ENCODE measurements at places on chromosomes 1 and 21.

DNA sequence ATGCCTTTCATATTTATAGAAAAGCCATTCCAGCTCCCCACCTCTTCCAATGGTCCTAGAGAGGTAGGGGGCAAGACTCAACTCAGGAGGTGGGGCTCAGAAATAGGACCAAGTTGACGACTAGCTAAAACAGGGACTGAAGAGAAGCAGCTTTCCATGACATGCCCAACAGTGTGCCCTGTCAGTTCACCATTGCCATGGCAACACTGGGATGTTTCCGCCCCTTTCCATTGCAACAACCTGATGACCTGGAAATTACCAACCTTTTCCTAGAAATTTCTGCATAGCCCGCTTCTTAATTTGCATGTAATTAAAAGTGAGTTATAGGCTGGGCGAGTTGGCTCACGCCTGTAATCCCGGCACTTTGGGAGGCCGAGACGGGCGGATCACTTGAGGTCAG, 22.4 kb upstream of the INTS3 start:
- DNase-seq, result no peak

DNA sequence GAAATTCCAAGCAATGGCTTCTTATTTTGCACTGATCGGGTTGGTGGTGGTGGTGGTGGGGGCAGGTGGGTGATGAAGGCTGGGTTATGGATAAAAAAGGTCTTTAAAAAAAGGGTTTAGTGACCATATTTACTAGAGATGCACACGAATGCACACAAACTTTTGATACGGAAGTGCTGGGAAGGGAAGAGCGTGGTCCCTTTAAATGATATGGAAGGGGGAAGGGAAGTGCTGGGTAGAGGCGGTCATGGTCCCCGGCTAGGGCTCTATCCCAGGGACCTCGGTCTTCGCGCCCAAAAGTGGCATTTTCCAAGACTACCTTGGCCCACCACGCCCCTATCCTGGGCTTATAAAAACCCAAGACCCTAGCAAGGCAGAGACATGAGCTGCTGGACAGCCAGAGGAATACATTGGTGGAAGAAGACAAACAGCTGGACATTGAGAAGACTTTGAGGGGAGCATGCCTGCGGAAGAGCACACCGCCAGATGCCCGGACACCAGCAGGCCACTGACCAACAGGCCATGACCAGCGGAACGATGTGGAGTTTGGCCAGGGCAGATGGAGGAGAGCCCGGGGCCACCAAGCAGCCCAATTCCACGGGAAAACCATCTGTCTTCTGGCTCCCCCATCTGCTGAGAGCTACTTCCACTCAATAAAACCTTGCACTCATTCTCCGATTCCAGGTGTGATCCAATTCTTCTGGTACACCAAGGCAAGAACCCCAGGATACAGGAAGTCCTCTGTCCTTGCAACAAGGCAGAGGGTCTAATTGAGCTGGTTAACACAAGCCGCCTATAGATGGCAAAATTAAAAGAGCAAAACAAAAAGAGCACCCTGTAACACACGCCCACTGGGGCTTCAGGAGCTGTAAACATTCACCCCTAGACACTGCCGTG, 1720.2 kb downstream of the MRPL39 start:
- no peak for DNase-seq

DNA sequence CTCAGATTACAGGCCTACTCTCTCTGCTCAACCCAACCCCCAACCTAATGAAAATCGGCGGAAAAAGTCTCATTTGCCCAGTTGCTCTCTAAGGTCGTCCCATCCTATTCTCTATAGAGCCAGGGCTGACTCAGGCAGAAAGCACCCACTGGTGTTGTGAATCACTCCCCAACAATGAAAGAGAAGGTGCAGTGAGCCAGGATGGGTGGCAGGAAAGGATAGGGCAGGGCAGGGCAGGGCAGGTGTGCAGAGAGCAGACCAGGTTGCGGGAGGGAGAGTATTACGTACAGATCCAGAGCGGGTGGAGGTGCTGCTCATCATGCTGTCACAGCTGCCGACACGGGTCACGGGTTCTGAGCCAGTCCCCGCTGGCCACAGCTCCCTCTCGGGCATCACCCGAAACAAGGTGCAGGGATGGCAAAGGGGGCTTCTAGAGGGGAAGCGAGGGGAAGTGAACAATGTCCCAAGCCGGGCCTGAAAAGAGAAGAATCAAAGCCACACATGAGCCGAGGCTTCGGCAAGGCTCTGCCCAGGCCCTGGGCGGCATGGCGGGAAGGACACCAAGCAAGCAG, 5.3 kb downstream of the C1orf116 start:
- DNase-seq, result no peak

DNA sequence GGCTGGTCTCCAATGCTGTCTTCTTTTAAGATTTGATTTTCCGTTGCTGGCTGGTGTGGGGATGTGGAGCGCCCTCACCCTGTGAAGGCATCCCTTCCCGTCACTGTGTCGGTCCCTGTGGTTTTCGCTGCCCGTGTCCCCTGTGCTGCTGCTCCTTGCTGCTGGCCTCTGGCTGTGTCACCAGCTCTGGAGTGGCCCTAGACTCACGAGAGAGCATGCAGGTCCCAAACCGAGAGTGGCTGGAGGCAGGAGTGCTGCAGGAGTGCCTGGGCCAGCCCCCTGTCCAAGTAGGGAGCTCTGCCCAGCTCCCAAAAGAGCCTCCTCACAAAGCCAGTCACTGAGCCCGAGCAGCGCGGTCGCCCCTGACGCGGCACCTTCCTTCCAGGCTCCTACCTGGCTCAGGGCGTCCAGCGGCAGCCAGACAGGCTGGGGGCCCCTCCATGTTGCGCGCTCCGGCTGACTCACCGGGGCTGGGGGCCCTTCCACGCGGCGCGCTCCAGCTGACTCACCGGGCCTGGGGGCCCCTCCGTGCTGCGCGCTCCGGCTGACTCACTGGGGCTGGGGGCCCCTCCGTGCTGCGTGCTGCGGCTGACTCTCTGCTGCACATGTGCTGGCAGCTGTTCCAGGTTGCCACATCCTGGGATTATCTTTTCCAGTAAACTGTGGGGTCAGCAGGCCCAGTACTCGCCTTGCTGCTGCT, 106.7 kb upstream of the COL6A1 start:
- no peak for DNase-seq

- no peak for DNase-seq
Observed at GRCh38 chr1:8684590-8684989, 132.8 kb downstream of the RERE start.

DNA sequence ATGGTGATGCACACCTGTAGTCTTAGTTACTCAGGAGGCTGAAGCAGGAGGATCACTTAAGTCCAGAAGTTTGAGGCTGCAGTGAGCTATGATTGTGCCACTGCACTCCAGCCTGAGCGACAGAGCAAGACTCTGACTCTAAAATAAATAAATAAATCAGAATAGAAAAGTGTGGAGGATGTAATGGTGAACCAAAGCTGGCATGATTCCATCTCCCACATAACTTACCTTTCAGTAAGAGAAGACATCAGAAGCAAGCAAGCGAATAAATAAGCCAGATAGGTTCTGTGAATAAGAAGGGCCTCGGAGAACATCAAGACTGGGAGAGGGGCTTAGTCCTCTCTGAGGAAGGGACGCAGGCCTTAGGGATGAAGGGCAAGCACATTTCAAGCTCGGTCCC, 59.5 kb downstream of the TOMM20 start:
- DNase-seq, result no peak

DNA sequence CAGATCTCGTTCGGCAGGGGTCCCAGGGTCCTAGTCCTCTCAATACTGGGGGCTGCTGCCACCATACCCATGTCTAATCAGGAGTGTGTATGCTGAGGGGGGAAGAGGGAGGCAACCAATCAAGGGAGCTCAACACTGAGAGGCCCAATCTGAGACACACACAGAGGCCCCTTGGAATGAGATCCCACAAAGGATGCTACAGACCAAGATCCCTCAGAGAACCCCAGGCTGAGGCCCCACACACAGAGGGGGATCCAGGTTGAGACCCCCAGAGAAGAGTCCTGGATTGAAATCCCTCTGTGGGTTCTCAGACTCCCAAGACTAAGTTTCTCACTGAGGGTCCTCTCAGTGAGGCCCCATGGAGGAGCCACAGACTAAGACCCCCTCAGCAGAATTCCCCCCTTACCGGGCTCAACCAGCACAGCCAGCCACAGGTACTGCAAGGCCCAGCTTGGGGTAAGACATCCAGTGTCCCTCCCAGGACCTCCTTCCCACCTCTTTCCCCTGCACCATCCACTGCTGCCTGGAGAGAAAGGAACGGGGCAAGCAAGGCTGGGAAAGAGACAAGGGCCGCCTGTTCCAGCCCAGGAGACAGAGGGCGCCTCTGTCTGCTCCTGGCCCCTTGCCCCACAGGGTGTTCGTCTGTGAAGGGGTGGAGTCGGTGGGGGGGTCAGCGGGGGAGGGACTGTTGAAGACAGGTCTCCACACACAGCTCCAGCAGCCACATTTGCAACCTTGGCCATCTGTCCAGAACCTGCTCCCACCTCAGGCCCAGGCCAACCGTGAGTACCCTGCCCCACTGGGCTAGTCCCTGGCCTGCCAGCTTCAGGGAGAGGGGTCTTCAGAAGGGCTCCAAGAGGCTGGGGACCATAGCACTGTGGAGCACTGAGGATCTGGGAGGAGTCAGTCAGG, at the start of gene S100A1:
S100A1 (plus strand) TSS at position 720 of the 912 bp plus-strand sequence. CDS start 2,088 bp downstream, outside the sequence.
- no peak for DNase-seq

DNA sequence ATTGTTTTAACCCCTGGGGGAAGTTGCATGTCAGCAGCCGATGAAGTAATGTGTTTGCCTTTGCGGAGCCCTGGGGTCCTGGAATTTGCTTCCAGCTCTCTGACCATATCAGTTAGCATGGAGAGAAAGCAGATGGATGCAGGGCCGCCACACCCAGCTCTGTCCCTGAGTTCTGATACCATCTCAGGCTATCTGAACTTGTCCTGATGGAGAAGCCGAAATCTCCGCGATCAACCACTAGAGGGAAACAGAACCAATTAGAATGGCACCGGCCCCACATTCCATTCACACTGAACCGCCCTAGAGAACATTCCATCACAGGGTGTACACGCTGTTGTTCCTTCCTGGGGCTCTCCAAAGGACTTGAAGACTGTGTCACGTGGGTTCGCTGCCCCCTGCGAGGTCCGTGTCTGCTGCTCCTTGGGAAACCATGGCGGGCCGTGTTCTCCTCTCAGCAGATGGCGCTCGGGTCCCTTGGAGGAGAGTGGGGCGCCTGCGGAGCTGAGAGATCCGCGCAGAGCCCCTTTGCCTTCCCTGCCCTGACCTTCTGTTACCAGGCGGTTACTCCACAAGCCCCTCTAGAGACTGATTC, 75.4 kb downstream of the ABCA4 start:
- no peak for DNase-seq

DNA sequence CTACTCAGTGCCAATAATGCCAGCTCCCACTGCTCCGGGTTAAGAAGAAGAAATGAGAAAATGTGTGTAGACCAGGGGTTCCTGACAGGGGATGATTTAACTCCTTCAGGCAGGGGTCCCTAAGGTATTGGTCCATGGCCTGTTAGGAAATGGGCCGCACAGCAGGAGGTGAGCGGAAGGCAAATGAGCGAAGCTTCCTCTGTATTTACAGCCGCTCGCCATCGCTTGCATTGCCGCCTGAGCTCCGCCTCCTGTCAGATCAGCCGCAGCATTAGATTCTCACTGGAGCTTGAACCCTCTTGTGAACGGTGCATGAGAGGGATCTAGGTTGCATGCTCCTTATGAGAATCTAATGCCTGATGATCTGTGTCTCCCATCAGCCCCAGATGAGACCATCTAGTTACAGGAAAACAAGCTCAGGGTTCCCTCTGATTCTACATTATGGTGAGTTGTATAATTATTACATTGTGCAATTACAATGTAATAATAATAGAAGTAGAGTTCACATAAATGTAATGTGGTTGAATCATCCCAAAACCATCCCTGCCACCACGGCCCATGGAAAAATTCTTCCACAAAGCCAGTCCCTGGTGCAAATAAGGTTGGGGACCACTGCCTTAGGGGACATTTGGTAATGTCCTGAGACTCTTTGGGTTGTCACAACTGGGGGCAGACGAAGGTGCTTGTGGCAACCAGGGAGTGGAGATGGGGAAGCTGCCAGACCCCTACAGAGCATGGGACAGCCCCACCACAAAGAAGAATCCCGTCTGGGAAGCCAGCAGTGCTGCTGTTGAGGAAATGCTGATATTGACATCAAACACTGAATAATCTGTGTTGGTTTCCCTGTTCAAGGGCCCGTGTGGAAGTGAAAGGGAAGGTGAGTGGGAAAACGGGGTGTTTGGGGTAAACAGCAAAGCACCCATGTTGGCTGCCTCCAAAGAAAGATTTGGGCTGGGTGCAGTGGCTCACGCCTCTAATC, 60.8 kb downstream of the DHRS3 start:
- DNase-seq, result no peak

GRCh38 chr1:98991127-98992012, 13.3 kb downstream of the PLPPR5 start:
- no peak for DNase-seq

DNA sequence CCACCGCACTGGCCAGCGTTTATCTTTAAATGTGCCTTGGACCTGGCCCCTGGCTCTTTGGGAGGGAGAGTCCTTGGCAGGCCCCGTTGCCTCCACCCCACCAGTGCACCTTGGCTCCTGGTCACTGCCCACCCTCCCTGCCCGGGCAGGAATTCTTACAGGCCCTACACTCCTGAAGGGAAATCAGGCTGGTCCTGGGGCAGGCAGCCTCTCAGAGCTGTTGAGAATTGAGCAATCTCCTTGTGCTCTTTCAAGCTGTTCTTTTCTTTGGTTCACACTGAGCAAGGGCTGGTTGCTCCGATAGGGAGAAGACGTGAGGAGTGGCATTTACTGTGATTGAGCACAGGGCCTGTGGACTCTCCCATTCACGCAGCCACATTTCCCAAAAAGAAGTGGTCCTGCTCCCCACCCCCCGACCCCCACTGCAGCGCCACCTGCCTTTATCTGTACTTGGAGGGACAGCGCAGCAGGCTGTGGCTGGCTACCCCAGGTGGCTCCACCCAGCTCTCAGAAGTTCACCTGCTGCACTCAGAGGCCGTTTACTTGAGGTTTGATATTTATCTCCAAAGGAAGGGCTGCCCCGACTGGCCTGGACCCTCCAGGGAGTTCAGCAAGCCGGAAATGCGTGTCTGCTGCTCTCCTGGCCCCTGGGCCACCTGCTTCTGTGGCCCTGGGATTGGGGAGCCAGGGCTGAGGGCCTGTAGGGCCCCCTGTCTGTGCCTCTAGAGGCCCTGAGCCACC, 47.8 kb downstream of the SKI start:
- DNase-seq, result no peak

GRCh38 chr21:38244885-38245869, 11.6 kb upstream of the KCNJ15 start:
- peak; percentile 47 for DNase-seq

- DNase-seq, result no peak
Observed at GRCh38 chr1:224203243-224204016, 20.4 kb downstream of the DEGS1 start.

DNA sequence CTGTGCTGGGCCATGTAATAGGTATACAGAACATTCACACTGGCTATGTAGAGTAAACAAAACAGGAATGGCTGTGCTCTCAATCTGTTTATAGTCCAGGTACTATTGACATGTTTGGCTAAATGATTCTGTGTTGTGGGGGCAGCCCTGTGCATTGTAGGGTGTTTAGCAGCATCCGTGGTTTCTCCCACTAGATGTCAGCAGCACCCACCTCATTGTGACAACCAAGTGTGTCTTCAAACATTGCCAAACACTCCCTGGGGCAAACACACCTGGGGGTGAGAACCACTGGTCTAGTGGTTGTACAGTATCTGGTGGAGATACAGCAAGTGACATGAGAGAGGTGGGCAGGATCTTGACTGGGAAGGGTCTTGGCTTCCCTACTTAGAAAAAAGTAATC, 80.4 kb upstream of the SPATA6 start:
- DNase-seq, result no peak

- DNase-seq, result no peak
Observed at GRCh38 chr1:119475866-119476439, 31.1 kb upstream of the HSD3B1 start.

Measured in stimulated activated CD4-positive, alpha-beta T cell treated with anti-CD3 and anti-CD28 coated beads, TNF-alpha, amount 100 ng/mL, for 1 hour (primary cell).